ENCODE measurements at places on chromosomes 11 and 22.

GRCh38 chr11:46868912-46869311, 22.8 kb upstream of the CKAP5 start:
- DNase-seq: no peak

DNA sequence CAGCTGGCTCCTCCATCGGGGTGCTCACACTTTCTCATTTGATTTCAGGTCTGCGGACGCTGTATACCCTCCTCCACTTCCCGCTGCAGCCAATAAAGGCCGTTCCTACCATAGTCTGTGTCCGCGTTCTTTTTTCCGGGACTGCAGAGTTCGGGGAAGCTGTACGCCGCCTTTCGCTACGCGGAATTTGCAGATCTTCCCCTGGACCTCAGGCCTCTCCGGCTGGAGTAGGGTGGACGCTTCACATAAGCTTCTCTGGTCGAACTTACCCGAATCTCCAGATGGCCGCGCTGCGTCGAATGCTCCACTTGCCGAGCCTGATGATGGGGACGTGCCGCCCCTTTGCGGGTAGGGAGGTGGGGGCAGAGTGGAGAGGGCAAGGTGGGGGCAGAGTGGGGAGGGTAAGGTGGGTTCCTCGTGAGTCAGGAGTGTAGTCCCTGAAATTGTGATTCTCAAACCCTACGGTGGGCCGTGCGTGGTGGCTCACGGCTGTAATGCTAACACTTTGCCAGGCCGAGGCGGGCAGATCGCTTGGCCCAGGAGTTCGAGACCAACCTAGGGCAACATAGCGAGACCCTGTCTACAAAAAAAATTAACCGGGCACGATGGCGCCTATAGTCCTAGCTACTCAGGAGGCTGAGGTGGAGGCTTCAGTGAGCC, 617 bp downstream of the CSKMT start:
- no peak for DNase-seq

DNA sequence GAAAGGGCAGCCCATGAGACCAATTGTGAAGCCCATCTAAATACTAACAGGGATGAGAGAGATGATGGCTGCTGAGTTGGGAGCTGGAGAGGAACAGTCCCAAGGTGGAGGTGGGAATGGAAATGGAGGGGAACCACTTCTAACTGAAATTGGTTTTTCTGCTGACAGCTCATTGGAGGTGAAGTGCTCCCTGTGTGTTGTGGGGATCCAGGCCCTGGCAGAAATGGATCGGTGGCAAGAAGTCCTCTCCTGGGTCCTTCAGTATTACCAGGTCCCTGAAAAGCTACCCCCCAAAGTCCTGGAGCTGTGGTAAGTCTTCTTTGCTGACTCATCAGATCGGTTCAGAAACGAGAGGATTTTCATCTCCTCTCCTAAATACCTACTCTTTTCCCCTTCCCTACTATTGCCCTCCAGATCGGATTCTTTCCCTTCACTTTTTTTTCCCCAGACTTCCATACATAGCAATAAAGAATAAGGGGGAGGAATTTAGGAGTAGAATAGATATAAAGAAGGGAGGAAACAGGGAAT, 2.0 kb downstream of the PEX26 start:
- DNase-seq: no peak

GRCh38 chr11:221539-221938, 14.0 kb downstream of the RIC8A start:
- no peak for DNase-seq

- DNase-seq: no peak
Observed at GRCh38 chr11:1156506-1157340, 1.0 kb upstream of the MUC5AC start.

GRCh38 chr22:17945888-17946648, 78.3 kb downstream of the MICAL3 start:
- DNase-seq: peak; percentile 52

DNA sequence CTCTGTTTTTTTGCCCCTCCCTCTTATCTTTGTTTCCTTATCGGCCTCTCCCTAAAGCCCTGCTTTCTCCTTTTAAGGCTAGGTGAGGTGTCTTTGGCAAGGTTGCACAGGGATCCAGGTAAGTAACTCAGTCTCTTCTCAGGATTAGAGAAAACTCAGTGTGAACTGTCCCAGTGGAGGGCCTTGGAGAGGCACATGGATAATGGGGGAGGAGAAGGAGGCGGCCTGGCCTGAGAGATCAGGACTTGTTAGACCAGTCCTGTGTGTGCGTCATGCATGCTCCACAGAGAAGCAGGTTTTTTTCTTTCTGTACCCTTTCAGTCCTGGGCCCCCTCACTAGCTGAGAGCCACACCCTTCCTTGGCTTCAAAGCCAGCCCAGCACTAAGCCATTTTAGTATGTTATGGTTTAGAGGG, 19.9 kb downstream of the CTNND1 start:
- no peak for DNase-seq

DNA sequence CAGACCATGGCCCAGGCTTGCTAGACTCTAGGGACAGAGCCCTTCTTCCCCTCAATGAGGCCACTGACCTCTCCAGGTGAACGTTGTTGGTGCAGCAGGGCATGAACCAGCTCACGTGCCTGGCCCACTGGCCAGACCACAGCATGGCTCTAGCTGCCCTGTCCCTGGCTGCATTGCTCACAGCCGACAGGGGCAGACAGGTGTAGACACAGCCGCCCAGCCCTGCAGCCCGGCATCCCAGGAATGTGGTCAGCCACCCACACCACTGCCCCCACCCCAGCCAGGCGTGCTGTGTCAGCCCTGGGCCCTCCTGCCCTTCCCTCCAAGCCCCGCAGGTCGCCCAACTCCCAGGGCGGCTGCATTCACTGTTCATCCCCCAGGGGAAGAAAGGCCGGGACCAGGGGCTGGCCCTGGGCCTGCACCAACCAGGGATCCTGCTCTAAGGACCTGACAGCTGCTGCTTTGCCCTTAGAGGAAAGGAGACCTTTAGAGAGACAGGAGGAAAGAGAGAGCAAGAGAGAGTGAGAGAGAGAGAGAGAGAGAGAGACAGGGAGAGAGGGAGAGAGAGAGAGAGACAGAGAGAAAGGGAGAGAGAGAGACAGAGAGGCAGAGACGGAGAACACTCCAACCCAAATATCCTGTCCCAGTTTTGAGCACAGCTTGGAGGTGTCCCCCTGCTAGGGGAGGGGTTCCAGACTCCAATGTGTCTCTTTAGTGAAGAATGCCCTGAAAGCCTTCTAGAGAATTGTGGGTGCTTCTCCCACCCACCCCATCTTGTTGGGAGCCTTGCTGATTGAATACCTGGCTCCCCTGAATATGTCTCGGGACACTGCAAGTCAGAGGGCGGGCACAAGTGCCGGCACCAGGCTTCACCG, 44.2 kb upstream of the LINC01488 start:
- no peak for DNase-seq

DNA sequence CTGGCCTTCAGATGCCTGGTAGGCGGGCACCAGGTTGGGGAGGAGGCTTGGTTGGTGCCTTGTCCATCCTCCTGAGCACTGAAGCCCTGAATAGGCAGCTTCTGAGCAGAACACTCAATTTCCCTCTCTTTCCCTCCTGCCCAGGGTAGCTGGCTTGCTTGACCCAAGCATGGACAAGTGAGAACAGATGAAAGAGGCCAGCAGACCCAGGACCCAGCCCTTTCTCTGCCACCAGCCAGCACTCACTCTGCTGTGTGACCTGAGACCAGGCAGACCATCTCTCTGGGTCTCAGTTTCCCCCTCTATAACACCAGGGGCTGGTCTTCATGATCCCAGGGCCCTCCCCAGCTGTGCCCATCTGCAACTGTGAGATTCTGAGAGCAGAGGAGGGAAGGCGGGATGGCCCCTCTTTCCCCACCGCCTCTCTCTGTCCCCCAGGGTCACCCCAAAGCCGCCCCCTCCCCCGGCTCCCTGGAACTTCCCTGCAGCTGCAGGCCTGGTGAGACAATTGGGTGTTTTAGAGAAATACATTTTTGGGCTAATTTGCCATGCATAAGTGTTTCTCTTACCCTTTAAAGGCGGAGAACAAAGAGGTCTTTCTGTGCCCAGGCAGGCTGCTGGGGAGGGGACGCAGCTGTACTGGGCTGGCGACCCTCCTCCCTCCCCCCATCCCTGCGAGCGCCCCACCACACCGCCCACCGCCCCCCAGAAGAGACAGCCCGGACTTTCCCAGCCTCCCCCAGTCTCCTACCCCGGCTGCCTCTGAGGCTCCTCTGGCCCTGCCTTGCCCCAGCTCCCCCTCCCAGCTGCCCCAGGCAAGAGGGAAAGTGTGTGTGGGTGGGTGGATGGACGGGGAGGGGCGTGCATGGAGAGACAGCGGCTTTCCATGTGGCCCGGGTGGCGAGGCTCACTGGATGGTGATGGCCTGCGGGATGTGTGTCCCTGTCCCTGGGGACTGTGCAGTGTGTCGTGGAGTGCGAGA, 30.8 kb upstream of the PICK1 start:
- no peak for DNase-seq

DNA sequence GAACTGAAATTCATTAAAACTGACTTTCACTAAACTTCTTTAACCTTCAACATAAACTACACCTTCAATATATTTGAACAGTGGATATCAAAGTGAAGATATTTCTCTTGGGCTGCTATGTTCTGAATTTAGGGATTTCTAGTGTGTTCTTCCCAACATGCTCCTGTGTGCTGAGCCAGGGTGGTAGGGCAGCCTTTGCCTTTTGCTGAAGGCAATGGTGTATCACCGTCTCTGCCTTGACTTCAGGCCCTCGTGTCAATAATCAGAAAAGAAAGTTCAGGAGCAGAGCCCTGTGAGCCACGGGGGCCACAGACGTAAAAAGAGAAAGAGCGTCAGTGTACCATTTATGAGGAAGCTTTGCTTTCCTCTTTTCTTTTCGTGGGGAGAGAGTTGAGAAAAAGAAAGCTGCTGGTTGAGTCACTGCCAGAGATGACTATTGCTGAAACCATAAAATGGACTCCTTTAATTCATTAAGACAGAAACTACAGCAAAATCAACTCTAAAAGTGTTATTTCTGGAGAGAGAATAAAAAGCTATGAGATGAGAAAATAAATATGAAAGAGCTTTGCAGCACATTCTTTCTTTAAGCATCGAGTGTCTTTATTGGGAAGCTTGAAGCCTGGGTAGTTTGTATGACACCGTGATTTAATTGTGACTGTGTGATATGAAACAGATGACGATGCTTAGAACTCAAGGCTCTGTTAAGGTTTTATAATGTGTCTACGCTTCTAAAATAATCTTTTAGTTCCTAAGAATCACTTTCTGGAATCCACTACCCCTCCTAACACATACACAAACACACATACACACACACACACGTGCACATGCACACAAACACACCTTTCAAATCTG, 271.8 kb upstream of the MTNR1B start:
- no peak for DNase-seq

DNA sequence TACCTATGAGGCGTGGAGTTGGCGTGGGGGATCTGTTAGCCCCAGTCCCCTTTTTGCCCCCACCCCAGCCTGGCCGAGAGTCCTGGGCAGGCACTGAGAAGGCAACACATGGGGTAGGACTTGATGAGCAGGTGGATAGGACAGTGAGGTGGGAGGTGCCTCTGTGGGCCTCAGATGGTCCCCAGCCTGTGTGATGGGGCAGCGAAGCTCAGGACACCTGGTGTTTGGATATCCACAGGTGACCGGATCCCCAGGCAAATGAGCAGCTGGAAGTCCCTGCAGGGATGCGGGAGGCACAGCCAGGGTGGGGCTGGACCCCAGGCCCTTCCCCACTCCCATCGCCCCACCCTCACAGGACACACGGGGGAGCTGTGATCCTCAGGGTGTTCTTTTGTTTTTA, 9.7 kb downstream of the FBLN1 start:
- DNase-seq: no peak

- peak; percentile 19 for DNase-seq
Observed at GRCh38 chr11:12087075-12088004, 23.1 kb upstream of the MICAL2 start.

DNA sequence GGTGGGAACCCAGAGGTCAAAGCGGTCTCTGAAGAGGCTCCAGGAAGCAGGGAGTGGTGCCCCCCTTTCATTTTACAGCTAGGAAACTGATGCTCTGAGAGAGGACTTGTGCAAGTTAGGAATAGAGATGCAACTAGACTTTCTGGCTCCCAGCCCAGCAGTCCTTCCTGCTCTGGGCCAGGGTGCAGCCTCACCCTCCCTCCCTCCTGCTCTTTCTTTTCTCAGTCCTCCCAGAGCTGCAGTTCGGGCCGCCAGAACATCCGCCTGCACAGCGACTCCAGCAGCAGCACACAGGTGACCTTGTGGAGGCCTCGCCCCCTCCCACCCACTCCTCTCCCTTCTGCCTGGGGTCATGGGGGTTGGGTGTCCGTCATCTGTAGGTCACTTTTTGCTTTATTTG, 51.5 kb downstream of the LHFPL7 start:
- no peak for DNase-seq

DNA sequence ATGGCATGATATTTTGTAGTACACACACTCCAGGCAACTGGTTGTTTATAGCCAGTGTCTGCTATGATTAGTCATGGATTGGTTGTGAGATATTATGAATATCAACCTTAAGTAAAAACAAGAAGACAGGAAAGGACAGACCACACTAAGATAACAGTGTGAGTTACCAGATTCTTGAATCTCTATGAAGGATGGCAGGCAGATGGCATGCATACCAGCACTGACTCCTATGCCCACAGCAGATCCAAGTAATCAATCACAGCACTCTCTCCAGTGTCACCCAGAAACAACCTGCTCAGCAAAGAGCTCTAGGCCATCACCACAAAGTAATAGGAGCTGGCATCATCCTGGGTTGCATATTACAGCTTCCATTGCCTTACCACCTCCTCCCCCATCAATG, 116.6 kb downstream of the GALNT18 start:
- DNase-seq: no peak

DNA sequence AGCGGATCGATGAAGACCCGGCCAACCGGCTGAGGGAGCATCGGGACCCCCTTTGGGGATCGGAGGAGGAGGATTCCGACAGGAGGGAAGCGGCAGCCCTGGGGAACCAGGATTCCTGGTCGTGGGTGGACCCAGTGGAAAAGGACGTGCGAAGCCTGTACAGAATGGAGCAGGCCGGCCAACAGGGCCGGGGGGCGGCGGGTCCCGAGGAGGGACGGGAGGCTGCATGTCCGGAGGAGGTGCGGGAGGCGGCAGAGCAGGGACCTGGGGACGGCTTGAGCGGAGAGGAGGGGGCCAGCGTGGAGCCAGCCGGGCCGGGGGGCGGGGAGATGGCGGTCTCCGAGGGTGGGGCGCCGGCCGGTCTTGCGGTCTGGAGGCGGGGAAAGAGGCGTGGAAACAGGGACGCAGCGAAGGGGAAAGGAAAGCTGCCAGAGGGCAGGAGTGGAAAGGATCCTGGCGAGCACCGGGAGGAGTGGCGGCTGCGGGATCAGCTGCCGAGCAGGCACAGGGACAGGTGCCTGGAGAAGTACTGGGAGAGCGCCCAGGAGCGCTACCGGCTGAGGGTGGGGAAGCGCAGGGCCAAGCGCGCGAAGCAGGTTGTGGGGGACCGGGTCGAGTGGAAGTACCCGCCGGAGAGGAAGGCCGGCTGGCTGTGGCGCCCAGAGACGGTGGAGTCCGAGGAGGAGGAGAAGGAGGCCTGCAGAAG, at the start of gene ANO5:
TSS of gene ANO5 (plus strand) at position 444 of the 706 bp plus-strand sequence. CDS start 408 bp downstream, outside the sequence.
- no peak for DNase-seq

DNA sequence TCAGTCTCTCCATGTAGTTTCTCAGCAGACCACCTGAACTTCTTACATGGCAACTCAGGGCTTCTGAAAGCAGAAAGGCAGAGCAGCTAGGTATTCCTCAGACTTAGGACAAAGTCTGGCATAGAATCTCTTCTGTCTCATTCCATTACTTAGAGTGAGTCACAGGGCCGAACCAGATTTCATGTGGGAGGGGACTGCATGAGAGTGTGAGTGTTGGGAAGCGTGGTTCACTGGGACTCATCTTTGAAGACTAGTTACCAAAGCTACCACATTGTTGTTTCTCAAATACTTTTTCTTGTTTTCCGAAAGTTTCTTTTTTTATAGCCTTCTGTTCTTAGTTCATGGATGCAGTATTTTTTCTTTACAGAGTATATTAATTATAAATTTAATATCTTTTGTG, 36.1 kb upstream of the SCN3B start:
- DNase-seq: no peak

GRCh38 chr11:115626414-115626813, 122.2 kb upstream of the CADM1 start:
- DNase-seq: no peak

All from cerebellar nuclear complex (tissue), 1 donor.